Stimulated activated CD8-positive, alpha-beta memory T cell treated with anti-CD3 and anti-CD28 coated beads, Interleukin-4, amount 100 ng/mL, for 24 hours (primary cell): ENCODE measurements at places on chromosomes 4 and X.

DNA sequence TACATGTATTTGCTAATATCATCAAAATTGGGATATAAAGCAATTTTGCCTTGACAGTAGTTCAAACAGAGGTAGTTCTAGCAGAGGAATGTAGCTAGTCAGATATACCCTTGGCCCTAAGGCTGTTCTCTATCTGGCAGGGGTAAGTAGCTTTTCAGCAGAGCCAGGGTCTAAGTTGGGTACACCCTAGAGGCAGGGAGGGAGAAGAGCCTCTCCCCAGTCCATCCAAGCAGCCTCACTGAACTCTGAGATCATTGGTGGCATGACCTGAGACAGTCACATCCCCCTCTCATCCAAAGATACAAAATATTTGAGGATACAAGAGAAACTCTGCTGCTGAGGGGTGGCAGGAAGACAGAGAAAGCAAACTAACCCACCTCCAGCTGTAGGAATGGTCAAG, 343.7 kb downstream of the DHX15 start:
- DNase-seq: no peak

GRCh38 chrX:71214604-71215337, 8.3 kb upstream of the GJB1 start:
- DNase-seq: no peak

DNA sequence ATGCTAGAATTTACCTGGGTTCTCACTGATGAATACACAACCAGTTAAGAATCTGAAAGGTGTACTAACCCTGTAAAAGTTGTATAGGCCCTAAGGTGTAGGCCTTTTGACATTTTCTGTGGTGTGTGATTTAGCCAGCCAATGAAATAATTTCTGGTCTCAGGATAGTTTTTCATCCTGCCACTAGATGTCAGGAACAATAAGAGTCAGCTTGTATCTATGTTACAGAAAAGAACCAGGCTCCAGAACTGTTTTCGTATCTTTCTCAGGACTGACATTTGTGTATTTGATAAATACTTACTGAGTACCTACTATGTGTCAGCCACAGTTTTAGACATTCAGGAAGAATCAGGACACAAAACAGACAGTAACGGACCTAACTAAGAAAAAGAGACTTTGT, 673.6 kb upstream of the TENM3 start:
- DNase-seq: no peak

GRCh38 chr4:99763635-99764101, 53.0 kb upstream of the DAPP1 start:
- no peak for DNase-seq

DNA sequence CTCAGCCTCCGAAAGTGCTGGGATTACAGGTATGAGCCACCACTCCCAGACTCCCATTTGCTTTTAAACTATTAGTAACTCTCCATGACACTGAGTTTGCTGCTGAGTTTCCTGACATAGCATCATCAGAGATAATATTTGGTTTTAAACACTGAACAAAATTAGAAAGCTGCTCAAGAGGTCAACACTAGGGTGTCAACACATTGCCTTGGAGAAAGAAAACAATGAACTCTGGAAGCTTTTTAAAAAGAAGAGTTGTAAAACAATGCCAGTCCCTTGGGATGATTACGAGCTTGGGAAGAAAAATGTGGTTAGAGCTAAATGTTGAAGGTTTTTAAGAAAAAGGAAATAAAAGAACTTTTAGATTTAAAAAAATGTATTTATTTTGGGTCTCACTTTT, 264.8 kb downstream of the CAMK2D start:
- no peak for DNase-seq

GRCh38 chr4:99404595-99405287, 30.4 kb downstream of the ADH7 start:
- DNase-seq: no peak

GRCh38 chr4:28772066-28772465, 1911.4 kb downstream of the STIM2 start:
- no peak for DNase-seq

DNA sequence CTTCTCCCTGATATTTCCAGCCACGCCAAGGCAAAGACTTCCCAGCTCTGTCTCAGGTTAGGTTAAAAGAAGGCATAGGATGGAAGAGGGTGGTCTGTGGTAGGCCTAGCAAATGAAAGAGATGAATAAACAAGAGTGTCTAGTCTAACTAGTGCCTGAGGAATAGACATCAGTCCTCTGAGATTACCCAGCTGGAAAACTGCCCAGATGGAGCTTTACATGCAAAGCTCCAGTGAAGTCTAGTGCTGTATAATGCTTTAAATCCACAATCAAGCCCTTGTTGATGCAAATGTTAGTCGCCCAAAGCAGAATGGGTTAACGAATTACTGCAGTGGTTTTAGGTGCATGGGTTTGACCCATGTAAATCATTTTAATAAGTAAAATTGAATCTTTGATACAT, 24.8 kb upstream of the GUCY1B1 start:
- DNase-seq: no peak

DNA sequence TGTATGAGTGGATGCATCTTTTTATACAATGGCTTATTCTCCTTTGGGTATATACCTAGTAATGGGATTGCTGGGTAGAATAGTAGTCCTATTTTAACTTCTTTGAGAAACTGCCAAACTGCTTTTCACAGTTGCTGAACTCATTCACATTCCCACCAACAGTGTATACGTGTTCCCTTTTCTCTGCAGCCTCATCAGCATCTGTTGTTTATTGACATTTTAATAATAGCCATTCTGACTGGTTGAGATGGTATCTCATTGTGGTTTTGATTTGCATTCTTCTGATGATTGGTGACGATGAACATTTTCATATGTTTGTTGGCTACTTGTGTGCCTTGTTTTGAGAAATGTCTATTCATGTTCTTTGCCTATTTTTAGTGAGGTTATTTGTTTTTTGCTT, 687.0 kb upstream of the EPHA5 start:
- DNase-seq: no peak

GRCh38 chr4:146159384-146160058, 16.0 kb upstream of the LSM6 start:
- DNase-seq: no peak

- DNase-seq: no peak
Observed at GRCh38 chr4:8391972-8392371, 48.6 kb downstream of the ACOX3 start.

DNA sequence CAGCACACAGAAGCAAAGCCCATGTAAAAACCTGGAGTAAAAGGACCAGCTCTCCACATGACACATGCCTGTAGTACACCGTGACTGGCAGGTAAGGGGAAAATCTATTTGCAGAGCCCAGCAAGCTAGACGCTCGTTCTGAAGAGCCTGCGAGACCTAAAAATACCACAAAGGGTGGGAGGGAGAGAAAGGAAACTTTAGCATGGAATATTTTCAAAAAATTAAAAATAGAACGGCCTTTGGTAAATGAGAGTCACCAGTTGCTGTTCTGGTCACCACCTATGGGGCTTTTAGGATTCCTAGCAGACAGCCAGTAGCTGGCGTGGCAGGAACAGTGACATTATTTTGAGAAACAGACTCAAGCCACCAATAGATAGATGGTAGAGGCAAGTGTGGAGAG, 115.5 kb downstream of the MID1IP1 start:
- DNase-seq: no peak

- DNase-seq: no peak
Observed at GRCh38 chrX:323721-324628, 5.4 kb upstream of the GTPBP6 start.

GRCh38 chr4:6381571-6382123, 90.8 kb downstream of the PPP2R2C start:
- no peak for DNase-seq

DNA sequence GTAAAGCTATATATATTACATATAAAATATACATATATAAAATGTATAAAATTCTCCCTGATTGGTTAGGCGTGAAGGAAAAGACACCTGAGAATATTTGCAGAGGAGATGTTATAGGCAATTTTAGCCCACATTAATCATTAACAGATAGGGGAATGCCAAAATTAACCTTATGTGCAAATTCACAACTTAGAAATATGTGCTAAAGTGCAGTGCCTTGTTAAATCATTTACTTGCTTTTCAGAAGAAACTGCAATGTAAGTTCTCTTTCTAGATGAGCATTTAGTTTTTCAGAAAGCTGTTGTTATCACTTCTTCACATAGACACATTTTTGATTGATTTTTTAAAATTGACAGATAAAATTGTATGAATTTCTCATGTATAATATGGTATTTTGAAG, 5.6 kb downstream of the TASL start:
- DNase-seq: no peak

DNA sequence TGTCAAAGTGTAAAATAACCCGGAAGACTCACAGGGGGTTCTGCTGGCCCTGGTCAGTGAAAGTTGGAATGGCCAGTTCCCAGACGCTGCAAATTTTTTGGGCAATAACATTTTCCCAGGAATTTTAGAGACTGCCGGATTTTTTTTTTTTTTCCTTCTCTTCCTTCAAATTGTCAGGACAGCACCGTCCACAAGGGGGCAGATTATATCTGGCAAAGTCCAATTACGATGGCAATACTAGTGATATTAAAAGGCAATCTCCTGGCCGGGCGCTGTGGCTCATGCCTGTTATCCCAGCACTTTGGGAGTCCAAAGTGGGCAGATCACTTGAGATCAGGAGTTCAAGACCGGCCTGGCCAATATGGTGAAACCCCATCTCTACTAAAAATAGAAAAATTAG, 20.5 kb downstream of the SLC25A5 start:
- DNase-seq: no peak

- DNase-seq: no peak
Observed at GRCh38 chr4:10722957-10723356, 38.4 kb upstream of the CLNK start.

DNA sequence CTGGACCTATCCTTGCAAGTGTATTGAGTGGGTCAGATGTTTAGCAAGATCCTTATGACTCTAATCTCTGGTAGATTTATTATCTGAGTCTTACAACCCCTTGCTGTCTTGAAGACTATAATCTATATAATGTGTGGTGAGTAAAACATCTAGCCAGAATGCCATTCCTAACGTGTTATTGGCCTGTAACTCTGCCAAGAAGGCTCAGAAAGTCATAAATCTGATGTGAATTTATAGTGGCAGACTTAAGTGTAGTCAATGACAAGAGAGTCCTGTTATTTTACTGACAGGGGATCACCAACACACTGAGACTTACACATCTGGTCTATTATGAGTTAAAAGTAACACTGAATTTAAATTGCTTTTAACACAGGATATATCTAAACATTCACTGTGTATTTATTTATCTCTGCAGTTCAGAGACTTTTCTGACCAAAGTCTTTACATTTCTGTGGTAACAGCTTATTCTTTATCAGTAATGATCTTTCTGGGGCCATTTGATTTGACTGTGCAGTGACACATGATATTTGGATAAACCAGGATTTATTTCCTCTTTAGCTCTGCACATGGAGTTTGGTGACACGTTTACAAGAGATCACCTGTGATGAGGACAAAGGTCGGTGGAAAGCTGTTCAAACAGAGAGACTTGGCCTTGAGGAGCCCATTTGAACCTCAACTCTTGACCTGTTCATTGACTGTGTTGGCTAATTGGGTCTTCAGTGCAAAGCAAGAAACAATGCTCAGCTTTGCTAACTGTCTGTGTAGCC, 415.8 kb downstream of the STIM2 start:
- no peak for DNase-seq

- no peak for DNase-seq
Observed at GRCh38 chr4:127732623-127733328, 2.6 kb downstream of the SLC25A31 start.

DNA sequence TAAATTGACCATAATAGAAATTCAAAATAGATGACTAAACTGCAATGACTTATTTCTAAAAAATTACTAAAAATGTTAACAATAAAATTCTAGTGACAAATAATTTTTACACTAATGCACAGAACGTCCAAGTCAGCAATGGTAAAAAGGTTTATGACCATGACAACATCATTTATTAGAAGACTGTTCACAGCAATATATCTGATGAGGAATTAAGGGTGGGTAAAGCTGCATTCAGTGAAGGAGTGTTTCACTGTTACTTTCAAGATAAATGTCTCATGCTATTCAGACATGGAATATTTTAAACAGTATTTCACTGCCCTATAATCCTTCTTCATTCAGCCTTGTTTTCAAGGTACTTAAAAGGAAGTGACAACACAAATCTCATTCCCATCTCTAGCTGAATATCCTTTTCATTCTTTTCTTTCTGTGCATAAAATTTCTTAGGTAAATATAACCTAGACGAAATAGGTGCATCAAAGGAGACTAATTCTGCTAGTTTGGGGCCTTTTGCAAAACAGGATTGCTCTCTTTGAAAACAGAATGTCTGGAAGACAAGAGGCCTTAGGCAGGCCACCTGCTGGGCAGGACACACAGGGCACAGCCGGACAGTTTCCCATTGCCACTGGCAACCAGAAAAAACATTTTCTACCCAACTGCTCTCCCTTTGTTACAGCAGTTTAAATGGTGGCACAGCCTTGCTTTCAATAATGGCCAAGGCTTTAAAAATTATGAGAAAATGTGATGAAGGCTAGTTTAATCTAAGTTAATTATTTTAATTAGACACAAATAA, 600.3 kb downstream of the SPRY1 start:
- DNase-seq: no peak

- DNase-seq: no peak
Observed at GRCh38 chrX:107146670-107147069, 28.0 kb upstream of the RBM41 start.

DNA sequence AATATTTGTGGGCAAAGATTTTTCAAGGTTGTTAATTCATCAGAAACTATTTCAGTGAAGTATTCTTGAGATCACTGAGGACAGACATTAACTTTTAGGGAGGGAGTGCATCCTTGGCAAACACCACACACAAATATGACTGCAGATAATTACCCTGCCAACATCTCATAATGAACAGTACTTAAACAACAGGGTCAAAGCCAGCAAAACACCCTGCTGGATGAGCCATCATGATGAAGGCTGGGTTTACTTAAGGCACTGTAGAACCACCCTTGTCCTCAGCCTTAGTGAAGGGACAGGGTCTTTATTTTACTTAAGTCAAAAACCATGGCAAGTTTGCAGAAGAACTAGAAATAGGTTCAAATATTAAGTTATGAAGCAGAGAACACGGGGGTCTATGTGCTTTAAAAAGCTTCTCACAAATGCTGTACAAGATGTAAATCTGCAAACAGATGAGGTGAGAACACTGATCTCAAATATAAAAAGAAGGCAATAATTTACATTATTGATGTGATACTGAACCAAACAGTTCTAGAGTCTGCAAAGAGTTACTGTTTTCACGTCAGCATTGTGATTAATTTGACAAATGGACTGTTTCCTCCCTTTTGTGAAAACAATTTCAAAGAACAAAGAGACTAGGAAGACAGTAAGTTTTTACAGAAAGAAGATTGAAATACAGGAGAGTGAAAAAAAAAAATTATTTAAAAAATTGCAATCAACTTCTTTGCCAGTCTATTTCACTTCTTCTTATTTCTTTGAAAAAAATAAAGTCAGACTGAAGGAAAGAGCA, 28.2 kb downstream of the TAPT1 start:
- DNase-seq: no peak

GRCh38 chr4:104971462-104971861, 175.2 kb upstream of the TET2 start:
- no peak for DNase-seq

GRCh38 chrX:106484233-106484632, 127.5 kb upstream of the RADX start:
- DNase-seq: no peak

GRCh38 chr4:30028826-30029225, 691.3 kb upstream of the PCDH7 start:
- no peak for DNase-seq
